NCI-H1417 (cell line): ENCODE measurements at places on chromosomes 1 and 21.

GRCh38 chr21:45607021-45607908 is 36.3 kb upstream of the PCBP3 start:
- no peak for DNase-seq

- DNase-seq = no peak
These were observed 69.9 kb downstream of the TMEM53 start for GRCh38 chr1:44604157-44604955.

DNA sequence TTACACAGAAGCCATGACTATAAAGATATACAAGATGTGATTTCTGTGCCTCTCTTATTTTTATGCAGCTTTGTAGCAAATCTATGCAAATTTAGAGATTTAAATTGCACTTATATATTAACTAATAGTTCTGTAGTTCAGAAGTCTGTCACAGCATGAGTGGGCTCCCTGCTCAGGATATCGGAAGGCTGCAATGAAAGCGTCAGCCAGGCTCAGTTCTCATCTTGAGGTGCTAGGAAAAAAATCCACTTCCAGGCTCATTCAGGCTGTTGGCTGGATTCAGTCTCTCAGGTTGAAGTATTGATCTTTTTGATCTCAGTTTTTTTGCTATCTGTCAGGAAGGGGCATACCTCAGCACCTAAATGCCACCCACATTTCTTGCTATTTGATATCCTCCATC is 487.4 kb upstream of the DEPDC1 start:
- no peak for DNase-seq

GRCh38 chr1:150760013-150760412 is 5.6 kb downstream of the CTSS start:
- no peak for DNase-seq

GRCh38 chr1:68202239-68202832 is 30.0 kb downstream of the WLS start:
- no peak for DNase-seq

- DNase-seq = no peak
These were observed 1258.5 kb upstream of the ADGRL2 start for GRCh38 chr1:80542231-80542630.

GRCh38 chr1:246067432-246068216 is 439.5 kb downstream of the SMYD3 start:
- no peak for DNase-seq

DNA sequence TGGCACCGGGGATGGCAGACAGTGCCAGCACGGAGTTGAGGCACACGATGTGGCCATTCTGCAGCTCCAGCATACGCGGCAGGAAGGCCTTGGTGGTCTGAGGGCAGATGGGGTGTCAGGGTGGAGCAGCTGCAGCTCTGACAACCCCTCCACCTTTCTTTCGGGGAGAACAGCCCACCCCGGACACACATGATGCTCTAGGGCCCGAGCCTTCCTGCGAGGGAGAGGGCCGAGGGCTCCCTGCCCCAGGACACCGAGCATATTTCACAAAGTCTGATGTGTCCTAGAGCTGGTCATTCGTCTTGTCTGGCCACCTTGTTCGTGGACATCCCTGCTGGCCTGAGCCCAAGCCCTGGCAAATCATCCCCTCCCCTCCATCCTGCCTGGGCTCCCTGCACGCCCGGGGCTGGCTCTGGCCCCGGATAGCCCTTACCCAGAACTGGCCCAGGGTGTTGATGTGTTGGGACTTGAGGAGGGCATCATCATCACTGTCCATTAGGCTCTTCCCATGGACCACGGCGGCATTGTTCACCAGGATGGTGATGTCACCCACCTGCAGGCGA is 39.1 kb downstream of the DHRS3 start:
- DNase-seq = no peak

GRCh38 chr1:169576935-169577331 is 9.3 kb downstream of the F5 start:
- DNase-seq = no peak

GRCh38 chr1:113128116-113128515 is 55.1 kb downstream of the LRIG2 start:
- DNase-seq = no peak

DNA sequence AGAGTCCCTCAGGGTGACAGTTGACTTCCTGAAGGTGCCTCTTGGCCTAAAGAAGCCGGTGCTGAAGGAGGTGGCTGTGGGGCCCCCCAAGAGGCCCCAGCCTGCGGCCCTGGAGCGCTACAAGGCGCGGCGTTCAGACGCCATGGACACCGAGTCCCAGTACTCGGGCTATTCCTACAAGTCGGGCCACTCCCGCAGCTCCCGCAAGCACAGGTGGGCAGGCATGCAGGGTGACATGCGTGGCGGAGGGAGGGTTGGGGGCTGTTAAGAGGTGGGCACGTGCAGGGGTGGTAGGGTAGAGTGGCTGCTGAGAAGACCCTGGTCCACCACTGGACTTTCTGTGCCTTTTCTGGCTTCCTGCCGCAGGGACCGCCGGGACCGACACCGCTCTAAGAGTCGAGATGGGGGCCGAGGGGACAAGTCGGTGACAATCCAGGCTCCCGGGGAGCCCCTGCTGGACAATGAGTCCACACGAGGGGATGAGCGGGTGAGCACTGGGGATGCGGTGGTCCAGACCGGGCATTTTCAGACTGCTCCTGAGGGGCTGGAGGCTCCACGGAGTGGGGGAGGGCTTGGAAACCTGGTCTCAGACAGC is 15.4 kb downstream of the VANGL2 start:
- no peak for DNase-seq
